BJ (cell line): ENCODE measurements at places on chromosomes 3 and 15.

DNA sequence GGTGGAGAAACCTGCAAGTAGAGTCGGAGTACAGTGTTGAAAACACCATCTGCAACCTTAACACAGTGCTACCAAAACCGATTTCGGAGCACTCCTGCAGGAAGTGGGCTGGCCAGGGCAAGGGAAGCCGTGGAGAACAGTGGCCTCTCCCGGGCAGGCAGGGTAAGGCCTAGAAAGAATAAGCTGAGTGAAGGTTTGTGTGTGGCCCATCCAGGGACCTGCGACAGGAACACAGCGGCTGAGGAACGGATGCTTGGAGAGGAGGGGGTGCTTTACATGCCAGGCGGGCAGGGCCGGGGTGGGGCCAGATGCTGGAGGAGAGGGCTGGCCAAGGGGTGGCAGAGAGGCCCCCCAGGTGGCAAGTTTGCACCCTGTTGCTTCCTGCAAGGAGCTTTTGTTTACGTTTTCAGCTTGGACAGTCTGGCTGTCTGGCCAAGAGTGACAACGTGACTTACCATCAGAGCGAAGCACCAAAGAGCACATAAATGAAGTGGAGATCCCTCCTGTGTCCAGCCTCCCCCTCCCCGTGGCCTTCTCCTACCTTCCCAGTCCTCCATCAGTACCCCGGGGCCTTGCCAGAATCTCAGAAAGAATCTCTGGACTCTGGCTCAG is 156.5 kb downstream of the PGPEP1L start:
- DNase-seq, result no peak

DNA sequence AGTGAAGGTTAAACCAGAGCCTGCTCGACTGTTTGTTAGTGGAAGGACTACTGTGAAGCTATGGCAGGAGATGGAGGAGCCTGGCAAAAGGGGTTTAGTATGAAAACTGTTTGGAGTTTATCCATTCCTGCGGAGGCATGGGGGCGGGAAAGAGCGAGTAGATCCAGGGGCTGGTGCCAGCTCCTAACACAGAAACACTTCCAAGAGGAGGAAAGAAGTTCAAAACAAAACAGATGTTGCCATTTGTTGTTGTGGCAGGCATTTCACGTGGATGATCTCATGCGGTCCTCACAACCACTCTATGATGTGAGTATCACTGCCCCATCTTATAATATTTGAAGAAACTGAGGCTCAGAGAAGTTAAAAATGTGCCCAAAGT is 30.7 kb upstream of the KY start:
- DNase-seq, result no peak

DNA sequence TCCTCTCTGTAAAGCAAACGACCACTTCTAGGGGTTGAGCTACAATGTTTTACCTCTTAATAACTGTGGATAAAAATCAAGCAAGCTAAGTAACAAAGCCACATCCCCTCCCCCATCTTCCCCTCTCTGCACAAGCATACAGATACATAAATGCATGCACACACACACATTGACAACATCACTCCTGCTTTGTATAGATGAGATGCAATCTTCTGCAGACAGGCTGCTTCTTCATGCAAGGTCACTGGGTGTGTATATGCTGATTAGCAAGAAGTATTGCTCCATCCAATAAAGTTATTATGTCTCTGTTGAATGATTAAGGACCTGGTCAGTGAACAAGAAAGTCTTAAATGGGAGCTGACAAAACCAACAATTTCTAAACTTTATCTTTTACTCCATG is 8.8 kb upstream of the ATP11B start:
- no peak for DNase-seq

- DNase-seq, result no peak
Observed at GRCh38 chr3:159186581-159186980, 384.7 kb downstream of the MFSD1 start.

- DNase-seq, result no peak
Observed at GRCh38 chr3:65830948-65831732, 207.6 kb downstream of the MAGI1 start.

DNA sequence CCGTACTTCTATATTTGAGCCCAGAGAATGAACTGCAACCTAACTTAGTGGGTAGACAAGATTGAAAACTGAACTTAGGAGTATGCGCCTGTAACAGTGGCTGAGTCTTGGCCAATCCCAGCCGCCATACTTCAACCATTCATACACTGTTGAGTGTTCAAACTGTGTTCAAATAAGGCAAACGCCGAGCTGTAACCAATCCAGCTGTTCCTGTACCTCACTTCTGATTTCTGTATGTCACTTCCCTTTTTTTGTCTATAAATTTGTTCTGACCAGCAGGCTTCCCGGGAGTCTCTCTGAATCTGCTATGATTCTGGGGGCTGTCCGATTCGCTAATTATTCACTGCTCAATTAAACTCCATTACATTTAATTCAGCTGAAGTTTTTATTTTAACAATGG is 58.6 kb upstream of the TPM1 start:
- DNase-seq, result no peak

GRCh38 chr15:101149864-101150722 is 101.8 kb downstream of the CHSY1 start:
- DNase-seq, result no peak

- no peak for DNase-seq
Observed at GRCh38 chr3:67048715-67049074, 50.6 kb downstream of the KBTBD8 start.

DNA sequence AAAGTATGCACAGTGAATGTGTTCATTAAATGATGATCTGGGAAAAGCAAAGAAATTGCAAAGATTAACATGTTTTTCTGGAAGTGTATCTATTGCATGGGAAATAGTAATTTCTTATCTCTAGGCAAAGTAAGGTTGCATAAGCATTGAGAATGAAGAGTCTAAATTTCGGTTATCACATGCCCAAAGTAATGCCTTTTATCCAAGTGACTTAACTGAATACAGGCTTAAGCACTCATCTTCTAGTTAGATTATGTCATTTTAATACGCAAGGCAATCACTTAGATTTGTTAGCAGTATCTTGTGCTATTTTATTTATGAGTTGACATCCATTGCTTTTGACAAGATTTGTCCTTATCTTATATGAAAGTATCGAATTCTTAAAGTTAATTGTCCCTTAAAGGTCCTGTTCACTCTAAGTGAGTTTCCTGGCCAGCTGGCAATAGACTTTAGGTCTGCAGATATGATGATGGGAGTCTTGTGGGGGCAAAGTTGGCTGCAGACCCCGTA is 100.5 kb downstream of the NAALADL2 start:
- no peak for DNase-seq

DNA sequence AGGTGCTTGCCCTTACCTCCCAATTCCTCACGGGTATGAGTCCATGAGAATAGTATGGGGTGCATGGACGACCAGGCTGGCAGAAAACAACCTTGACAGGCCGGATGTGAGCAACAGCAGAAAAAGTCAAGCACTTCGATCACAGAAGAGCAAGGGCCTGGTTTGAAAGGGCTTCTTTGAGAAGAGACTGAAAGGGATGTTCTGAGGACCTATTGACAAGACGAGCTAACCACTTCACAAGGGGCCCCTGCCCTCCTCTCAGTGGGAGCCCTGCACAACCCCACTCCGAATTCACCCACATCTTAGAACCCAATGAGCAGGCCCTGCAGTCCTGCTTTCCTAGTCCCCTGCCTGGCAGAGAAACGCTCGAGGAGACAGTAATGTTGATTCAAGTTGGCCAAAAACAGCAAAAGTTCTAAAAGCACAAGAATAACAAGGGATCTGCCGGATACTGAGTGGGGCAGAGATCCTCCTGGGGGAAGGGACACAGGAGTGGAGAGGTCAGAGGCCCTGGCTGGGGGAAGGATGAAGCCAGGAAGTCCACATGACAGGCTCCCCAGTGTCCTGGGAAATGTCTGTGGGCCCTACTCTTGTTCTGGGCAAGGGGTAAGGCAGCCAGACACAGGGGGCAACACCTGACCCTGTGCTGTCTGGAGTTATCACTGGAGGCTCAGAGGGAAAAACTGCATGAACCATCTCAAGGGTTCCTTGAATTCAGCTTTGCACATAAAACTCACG is 14.8 kb upstream of the CX3CR1 start:
- no peak for DNase-seq

DNA sequence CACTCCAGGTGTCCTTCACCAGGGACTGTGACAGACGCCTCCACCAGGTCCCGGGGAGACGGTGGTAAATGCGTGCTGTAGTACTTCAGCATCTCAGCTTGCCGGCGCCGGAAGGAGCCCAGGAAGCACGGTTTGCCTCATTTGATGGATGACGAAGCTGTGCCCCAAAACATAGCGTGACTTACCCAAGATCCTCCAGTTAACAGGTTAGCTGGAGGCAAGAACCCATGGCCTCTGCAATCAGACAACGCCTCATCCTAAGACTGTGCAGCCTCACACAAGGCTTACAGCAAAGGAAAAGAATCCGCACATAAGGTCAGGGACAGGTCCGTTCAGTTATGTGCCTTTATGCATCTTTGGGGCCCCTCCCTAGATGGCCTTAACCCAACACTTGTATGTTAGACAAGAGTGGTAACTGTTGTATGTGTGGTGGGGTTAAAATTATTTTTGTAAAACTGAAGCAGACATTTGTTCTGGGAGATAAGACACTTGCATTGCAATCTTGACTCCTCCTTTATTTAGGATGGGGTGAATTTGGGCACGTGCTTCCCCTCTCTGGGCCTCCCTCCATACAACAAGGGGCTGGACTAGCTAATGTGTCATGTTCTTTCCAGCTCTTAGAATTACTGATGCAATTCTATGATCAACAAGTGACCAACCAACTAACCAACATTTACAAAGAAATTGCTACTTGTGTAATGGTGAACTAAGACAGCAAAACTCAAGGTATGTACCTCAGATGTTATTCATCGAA is 39.4 kb downstream of the VGLL4 start:
- no peak for DNase-seq

GRCh38 chr3:153285982-153286381 is 124.0 kb downstream of the RAP2B start:
- DNase-seq, result no peak

GRCh38 chr3:38588371-38588971 is 61.0 kb downstream of the SCN5A start:
- DNase-seq, result no peak

DNA sequence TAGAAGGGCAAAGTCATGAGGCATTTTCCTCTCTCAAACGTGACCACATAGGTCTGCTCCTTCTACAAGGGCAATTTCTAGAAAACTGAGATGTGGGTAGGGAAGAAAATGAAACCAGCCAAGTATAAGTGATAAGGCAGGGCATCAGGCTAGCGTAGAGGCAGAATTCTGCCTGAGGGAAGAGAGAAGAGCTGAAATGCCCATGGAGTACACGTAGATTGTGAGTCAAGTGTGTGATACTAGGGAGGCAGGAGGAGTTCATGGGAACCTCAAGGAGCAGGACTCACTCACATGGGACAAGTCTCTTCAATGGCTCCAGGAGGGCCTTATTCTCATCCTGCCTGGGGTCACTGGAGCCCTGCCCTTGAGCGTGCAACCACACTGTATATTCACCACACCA is 34.9 kb upstream of the PPP4R2 start:
- no peak for DNase-seq

GRCh38 chr3:143851331-143852017 is 3.2 kb upstream of the SLC9A9 start:
- DNase-seq, result no peak

DNA sequence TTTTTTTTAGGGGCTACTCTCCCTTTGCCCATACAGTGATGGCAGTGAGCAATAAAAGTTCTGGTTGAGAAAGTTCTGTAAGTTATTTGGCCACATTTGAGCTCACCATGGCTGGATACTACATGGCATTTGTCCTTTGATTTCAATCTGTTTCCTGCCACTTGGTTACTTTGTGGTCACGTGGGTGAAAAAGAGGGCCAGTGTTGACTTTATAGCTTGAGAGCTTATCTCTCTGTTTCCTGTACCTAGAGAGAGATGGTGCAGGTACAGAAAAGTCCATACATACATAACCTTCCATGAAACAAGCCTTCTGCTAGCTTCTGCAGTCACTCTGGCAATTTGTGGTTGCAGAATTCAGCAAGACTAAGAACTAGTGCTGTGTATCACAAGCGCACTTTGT is 23.4 kb upstream of the MECOM start:
- DNase-seq, result no peak

GRCh38 chr3:149142682-149143081 is 13.2 kb downstream of the HPS3 start:
- DNase-seq, result no peak

GRCh38 chr3:72299321-72299802 is 514.4 kb upstream of the PROK2 start:
- no peak for DNase-seq

DNA sequence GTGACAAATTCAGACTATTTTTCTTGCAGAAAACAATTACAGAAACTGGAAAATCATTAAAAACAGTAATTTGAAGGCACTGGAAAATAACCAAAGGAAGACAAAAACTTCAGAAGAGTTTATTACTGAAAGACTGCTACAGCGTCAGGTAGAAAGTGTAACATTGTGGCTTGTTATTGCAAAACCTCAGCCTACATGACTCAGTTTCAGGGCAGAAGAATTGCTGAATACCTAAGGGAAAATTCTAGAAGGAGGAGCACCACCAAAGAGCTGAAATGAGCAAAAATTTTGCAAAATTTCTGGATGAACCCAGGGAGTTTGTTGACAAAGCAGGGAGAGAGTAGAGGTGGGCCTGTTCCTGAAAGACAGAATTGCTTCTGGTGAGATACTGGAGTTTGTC is 219.6 kb downstream of the C3orf38 start:
- no peak for DNase-seq

GRCh38 chr3:151204530-151205402 is 1.8 kb upstream of the GPR171 start:
- no peak for DNase-seq

GRCh38 chr15:88454867-88455810 is 12.0 kb downstream of the MRPL46 start:
- no peak for DNase-seq

- no peak for DNase-seq
Observed at GRCh38 chr3:123833398-123833785, 50.7 kb downstream of the MYLK start.

DNA sequence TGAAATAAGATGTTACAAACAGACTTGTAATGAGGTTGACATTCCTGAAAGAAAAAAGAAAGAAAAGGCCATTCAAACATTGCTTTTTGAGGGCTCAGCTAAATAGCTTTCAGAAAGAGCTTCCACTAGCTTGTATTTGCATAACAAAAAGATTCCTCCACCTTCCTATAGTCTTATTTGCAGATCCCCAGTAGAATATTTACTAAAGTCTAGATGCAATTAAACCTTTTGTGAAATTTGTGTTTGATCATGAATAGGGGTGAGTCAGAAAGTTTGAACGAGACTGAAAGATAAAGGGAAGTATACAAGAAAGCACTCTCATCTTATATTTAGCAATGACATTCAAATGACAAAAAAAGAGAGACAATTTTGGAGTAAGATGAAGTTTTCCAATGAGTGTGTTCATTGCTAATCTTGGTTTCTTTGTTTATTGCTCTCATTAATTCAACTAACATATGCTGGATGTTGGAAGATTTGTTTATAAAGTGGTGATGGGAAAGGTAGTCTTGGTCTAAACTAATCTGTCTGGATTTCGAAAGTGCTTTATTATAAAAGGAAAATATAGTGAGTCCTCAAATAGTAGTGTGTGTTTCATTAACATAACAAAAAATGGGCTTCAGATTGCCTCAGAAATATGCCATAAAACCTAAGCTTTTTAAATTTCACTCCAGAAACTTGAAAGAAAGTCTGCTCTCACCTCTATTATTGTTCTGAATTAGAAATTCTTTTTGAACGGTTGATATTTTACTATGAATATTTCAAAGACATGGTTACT is 9.1 kb upstream of the CADPS start:
- DNase-seq, result no peak

- DNase-seq, result no peak
Observed at GRCh38 chr15:70427167-70428120, 329.7 kb upstream of the TLE3 start.
